ENCODE measurements at places on chromosomes 1 and 21.

GRCh38 chr1:107622966-107623365 lies 342.0 kb downstream of the VAV3 start:
- no peak for DNase-seq

GRCh38 chr1:30675761-30676160 lies 47.6 kb downstream of the MATN1 start:
- DNase-seq: no peak

DNA sequence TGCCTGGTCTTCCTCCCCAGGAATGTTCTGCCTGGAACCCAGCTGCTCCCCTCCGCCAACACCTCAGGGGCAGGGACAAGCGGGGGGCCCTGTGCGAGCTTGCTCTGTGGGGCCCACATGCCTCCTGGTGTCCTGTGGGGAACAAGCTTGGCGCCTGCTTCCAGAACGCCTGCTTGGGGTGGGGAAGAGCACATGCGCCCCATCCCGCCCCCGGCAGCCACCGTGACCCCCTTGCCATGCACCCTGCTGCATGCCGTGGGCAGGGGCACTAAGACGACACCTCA lies 57.4 kb downstream of the MEGF6 start:
- DNase-seq: no peak

DNA sequence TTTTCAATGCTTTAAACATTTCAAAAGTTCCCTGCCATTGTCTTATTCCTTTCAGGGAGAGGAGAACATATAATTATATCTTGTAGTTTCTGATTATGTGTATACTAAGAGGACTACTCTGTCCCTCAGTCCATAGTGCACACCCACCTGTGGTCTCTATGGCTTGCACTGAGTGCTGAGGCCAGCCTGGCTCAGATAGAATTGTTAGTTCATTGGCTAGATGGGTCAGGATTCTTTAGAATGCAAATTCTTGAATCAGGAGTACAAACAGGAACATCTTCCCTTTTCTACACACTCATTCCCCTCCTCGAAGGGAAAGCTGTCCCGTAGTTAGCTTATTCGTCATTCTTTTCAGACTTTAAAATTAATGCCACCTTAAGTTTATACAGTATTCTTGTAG lies 8.2 kb downstream of the BACH1 start:
- DNase-seq: no peak

DNA sequence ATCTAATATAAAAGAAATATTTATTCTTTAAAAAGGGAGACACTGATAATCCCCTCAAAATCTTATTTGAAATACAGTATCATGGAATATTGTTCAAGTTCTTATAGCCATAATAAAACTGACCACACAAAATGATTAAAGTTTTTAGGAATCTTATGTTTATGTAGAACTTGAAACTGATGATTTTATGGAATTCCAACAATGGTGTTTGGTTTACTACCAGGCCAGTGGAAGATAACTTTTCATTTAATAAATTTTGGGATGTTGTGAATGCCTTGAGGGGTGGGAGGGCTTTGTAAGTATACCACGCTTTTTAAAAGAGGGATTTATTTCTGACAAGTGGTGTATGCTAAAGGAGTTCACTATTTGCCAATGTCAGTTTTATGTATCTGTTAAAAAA lies 87.7 kb downstream of the RAB3GAP2 start:
- DNase-seq: no peak

DNA sequence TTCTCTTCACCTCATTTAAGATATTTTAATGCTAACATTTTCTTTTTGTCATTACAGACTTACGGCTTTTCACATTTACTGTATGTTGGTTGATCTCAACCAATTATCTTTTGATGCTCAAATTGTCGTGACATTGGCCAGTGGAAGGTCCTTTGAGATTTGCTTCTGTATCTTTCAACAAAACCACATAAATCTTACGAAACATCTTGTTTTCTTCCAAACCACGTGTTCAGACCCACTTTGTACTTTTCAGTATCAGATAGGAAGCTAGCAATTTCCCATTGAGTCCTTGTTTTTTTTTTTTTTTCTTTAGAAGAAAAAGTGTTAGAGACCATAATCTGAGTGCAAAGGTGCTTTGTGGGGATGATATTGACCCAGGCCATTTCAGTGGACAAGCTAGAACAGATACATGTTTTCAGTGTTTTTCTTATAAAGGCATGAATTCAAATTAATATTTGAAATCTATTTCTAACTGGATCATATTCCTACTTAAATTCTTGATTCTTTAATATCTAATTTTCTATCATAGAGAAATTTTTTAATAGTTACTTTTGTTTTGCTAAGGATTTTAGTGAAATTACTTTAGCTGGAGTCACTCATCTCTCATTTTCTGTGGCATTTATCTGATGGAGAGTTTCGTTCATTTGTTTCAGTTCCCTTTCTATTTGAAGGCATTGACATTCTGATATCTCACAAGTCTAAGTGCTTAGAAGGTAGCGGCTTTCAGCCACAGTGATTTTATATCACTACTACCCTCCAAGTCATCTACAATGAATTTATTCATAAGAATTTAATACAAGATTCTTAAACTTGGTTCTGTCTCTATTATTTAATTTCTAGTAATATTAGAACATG lies 26.7 kb downstream of the ATG4C start:
- no peak for DNase-seq

- DNase-seq: no peak
These were observed 9.6 kb downstream of the RAB42 start for GRCh38 chr1:28601696-28602095.

DNA sequence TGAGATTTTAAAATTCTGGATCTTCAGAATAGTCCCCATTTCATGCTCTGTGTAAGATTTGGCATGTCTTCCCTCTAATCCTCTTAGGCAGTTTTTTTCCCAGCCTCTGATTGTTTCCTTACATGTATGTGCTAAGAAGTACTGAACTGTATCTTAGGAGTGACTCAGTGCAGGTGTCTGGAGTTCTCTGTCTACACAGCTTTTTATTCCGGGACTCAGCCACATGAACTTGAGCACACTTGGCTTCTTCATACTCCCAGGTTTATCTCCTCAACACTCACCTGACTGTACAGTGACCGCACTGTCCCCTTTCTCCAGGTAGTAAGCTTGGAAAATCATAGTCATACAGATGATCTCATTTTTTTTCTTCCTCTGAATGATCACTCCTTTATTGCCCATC lies 50.7 kb downstream of the SYT14 start:
- DNase-seq: no peak

DNA sequence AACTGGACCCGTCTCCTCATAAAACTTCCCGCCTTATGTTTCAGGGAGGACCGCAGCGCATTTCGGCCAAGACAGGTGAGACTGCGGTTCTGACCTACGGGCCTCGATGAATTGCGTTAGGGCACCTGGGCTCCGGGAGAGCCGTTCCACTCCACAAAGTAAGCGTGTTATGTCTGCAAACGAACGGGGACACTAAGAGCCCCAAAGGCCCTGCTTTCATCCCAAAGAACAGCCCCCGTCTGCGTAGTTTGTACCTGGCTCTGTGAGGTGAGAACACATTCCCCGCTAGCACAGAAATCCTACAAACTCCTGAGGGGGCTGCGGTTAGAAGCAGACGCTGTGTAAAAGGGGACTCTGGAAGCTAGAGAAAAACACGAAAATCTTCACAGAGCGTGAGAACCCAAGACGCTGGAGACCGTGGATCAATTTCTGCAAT lies 41.6 kb upstream of the PPIAL4F start:
- no peak for DNase-seq

- no peak for DNase-seq
These were observed 4.3 kb downstream of the TCHH start for GRCh38 chr1:152110860-152111514.

DNA sequence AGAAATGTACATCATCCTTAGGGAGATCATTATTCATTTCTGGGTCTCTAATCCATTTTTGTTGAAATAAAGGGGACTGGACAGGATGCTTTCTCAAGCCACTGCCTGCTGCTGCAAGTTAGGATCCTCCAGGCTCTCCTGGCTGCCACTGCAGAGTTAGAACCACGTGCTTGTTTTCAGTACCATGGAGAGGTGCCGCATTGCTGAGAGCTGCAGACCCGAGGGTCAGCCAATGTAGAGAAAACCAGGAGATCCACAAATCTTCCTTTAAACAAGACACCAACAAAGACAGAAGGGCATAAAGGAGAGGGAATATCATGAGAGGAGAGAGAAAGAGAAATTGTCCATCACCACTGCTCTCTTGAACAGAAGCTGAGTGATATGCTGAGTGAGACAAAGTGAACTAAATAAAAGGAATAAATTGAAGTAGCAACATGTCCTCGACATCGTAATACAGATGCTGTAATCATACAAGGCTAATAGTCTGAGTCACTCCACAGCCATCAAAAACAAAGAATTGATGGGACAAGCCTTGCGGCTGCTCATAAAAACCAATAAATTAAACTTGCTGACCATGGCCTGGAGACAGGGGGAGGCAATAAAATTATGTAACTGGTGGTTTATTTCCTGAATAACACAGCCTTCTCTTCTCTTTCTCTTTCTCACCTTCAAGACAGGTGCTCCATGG lies 255.7 kb downstream of the OMA1 start:
- peak; percentile 62 for DNase-seq

DNA sequence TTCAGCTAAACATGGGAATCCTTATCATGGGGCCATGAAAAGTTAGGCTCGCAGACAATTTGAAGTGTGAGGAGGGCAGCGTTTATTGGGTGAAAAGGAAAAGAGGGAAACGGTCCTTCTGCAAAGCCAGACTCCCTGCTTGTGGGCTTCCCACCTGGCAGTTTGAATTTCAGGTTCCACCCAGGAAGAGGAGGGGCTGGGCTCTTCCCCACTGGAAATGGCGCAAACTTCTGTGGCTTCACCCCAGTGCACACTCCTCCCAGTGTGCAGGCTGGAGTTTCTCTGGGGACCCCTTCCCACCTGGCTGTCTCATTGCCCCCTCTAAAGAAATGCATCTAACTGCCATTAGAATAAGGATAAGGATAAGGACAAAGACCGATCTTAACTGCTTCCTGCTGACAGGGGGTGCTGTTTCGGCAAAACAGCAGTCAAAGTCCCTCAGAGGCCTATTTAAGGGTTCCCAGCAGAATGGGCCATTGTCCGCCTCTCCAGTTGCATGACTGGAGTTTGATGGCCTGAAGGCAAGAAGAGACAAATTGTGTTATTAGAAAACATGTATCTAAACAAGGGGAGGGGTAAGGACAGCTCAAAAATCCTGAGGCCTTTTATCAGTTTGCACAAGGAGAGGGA lies 20.4 kb downstream of the AIM2 start:
- peak; percentile 5 for DNase-seq

GRCh38 chr1:237235091-237235490 lies 193.1 kb downstream of the RYR2 start:
- DNase-seq: no peak

- no peak for DNase-seq
These were observed 14.5 kb upstream of the SELENON start for GRCh38 chr1:25785333-25786067.

DNA sequence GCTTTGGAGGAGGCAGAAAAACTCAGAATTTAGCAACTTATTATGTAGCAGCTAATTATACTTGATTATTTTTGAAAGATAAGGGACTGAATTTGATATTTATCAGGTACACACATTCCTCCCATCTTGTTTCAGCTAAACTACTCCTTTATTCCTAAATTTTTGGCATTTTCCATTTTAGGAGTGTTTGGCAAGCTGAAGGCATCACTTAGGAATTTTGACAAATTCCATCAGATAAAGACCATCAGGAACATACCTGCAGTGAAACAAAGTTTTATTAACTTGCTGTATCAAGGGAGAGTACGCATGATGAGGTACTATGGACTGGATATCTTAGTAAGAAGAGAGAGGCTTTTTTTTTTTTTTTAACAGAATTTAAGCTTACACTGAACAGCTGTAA lies 1092.2 kb downstream of the PLA2G4A start:
- DNase-seq: no peak

DNA sequence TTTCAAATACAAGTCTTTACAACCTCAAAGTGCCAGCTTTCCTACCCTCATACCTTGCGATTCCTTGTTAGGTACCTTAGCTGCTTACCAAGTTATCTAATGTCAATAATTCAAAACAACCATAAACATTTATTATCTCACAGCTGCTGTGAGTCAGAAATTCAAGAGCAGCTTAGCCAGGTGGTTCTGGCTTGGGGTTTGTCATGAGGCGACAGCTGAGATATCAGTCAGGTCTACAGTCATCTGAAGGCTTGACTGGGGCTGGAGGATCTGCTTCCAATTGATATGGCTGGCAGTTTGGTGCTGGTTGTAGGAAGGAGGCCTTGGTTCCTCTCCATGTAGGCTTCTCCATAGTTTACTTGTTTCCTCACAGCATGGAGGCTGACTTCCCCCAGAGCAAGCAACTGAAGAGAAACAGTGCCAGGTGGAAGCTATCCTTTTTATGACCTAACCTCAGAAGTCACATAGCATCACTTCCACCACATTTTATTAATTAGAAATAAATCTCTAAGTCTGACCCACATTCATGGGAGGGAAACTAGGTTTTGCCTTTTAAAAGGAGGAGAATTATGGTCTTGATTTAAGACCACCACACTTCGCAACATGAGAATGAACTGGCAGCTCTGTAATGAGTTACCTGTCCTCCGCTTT lies 103.3 kb upstream of the FGGY start:
- DNase-seq: no peak

- DNase-seq: no peak
These were observed 232.8 kb upstream of the PTBP2 start for GRCh38 chr1:96488777-96489176.

Measured in neural crest cell (in vitro differentiated cells).